Spinal cord (tissue), 10 donors: ENCODE measurements at places on chromosomes 1 and 21.

DNA sequence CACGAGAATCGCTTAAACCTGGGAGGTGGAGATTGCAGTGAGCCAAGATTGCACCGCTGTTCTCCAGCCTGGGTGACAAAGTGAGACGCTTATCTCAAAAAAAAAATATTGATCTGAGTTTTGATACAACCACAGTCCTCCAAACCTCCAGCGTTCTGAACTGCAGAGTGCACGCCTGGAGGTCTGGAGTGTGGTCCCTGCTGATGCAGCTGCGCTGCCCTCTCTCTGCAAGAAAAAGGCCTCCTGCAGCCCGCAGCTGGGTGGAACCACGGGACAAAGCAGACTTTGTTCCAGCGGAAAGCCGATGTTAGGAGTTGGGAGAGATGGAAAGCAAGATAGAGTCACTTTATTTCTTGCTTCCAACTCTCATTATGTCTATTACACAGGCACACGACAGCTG is 144.9 kb upstream of the SOD1 start:
- DNase-seq: peak; percentile 46

DNA sequence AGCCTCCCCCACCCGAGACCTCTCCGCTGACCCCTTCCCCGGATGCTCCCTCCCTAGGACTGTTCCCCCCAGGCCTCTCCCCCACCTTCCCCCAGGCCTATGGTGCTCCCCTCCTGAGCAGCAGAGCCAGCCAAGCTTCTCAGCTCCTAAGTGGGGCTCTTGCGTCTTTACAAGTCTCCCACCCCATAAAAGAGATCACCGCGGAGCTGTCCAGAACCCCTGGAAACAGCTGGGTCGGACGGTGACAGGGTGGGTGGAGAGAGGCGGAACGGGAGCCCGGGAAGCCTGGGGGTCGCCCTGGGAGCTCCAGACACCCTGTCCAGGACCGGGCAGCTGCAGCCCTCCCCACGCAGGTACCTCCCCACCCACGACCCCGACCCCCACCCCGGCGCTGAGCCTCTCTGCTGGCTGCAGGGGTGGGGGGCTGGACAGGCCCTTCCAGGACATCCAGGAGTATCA is 61.2 kb downstream of the WNT9A start:
- no peak for DNase-seq

GRCh38 chr1:15283526-15283925 is 36.5 kb downstream of the FHAD1 start:
- no peak for DNase-seq

- no peak for DNase-seq
These were observed 10.8 kb downstream of the SLAMF1 start for GRCh38 chr1:160636076-160636475.

GRCh38 chr1:209710093-209710492 is 5.4 kb downstream of the HSD11B1 start:
- no peak for DNase-seq

GRCh38 chr1:32818804-32819541 is 1.5 kb downstream of the S100PBP start:
- no peak for DNase-seq

DNA sequence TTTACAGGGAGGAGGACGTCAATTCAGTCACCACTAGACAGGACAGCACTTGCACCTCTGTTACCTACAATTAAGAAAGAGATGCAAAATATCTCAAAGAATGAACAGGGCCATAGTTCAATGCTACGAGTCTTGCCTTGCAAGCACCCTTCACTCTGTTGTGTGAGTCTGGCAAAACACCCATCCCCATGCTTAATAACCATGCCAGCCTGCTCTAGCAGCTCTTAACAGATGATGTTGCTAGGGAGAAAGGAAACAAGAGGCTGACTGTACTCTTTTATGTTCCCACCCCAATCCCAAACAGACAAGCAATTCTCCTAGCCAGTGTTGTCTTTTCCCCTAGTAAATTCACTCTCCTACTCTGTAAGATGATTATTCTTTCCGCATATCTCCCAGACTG is 5.3 kb downstream of the CBR1 start:
- DNase-seq: peak; percentile 55

- no peak for DNase-seq
These were observed 123.9 kb downstream of the CYYR1 start for GRCh38 chr21:26449161-26449560.

- no peak for DNase-seq
These were observed 4.1 kb downstream of the KRTAP15-1 start for GRCh38 chr21:30444204-30444603.
